ENCODE measurements at places on chromosomes 1 and 21.

- peak; percentile 74 for DNase-seq
These were observed 167.7 kb downstream of the ZSCAN20 start for GRCh38 chr1:33640114-33640660.

DNA sequence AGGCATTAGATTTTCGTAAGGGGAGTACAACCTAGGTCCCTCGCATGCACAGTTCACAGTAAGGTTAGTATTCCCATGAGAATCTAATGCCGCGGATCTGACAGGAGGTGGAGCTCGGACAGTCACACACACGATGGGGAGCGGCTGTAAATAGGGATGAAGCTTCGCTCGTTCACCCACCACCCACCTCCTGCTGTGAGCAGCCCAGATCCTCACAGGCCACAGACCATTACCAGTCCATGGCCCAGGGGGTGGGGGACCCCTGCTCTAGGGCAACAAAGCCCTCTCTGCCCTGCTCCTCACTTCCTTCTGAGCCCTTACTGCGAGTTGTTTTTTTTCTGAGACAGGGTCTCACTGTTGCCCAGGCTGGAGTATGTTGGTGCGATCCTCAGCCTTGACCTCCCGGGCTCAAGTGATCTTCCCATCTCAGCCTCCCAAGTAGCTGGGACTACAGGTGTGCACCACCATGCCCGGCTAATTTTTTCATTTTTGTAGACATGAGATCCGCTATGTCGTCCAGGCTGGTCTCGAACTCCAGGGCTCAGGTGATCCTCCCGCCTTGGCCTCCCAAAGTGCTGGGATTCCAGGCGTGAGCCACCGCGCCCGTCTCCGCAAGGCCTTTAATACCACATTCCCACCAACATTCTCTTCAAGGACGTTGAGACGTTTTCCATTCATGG lies 21.3 kb downstream of the TRPM2 start:
- DNase-seq, result no peak

DNA sequence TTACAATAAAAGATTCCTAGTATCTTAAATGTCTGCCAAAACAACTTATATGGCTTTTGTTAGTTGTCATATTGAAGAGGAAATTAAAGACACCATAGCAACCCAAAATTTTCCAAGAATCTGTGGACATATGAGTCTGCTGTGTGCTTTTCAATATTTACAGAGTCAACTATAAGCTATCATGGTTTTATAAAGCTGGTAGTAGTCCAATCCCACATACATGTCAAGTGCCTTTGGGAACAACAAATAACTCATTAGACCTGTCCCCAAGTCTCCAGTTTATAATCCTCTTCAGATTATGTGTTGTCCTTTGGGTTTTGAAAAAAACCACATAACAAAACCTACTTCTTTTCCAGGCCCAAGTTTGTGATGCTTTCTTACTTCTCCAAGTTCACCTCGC lies 293.8 kb upstream of the USP25 start:
- DNase-seq, result no peak

- DNase-seq, result peak; percentile 31
These were observed 183.4 kb upstream of the PTBP2 start for GRCh38 chr1:96538111-96538641.

- DNase-seq, result no peak
These were observed 27.1 kb downstream of the PRDX6 start for GRCh38 chr1:173504268-173504667.

DNA sequence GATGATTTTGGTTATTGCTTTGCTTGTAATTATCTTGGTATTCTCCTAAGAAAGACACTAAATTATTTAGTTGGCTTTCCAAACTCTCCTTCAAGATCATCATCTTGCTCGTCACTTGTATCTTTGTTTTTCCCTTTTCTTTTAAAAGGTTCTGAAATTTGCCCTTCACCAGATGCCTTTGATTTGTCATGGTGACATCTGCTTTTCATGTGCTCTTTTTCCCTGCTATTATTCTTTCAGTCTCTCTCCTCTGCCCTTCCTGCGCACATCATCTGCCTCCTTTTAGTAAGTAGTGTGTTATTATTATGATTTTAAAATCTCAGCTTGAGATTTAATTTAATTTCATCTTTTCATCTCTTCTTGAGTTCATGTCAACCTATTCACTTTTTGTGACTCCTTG lies 92.1 kb downstream of the BACH1 start:
- no peak for DNase-seq

- no peak for DNase-seq
These were observed 49.7 kb downstream of the AHDC1 start for GRCh38 chr1:27554293-27554692.

- DNase-seq, result no peak
These were observed 8.9 kb upstream of the C1orf174 start for GRCh38 chr1:3908886-3909517.

GRCh38 chr1:105396001-105396400 lies 1646.3 kb downstream of the AMY1C start:
- no peak for DNase-seq

- DNase-seq, result no peak
These were observed 49.8 kb downstream of the DISP3 start for GRCh38 chr1:11528611-11529261.

- no peak for DNase-seq
These were observed 2.5 kb downstream of the CNR2 start for GRCh38 chr1:23910553-23911246.

DNA sequence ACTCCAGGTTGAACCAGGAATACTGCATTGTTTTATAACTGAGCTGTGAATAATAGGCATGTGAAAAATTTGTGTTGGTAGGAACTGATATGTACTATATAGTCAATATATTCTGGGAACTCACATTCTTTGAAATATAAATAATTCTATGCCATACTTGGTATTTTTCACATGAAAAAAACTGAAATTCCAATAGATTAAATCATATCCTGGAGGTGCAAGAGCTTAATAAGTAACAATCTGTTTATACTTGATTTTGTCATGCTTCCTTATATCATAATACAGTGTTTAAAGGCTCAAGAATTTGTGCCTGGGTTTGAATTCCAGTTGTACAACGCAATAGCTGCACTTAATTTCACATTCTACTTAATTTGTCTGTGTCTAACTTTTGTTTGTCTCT lies 387.0 kb downstream of the USP25 start:
- DNase-seq, result no peak

GRCh38 chr1:92748138-92748537 lies 36.8 kb downstream of the EVI5 start:
- no peak for DNase-seq

- DNase-seq, result no peak
These were observed 47.7 kb downstream of the MAN1A2 start for GRCh38 chr1:117414943-117415342.

DNA sequence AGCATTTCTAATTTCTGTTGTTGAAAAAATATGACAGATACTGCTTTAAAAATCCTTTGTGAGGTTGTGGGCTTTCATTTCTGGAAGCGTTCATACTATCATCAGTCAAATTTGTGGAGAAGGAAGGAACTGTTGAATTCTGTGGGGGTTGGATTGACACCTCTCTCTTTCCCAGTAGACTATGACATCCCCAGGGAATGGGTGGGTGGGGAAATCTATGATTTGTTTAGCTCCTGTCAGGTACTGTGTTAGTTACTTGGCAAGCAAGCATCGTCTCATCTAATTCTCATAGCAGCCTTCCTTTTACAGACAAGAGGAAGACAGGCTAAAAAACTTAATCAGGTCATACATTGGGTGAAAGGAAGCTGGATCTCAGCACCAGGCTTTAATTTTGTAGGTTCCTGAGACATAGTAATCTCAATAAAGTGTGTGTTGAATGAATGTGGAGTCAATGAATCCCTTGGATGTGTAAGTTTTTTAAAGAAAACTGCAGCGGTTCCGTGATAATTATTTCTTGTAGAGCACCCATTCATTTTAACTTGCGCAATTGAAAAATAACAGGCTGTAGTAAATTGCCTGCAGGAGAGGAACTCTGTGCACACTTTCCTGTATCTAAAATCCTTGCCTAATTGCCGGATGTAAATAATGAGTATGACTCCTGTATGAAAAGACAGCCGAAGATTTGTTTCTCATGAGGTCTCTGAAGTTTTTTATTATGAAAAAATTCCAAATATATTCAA lies 60.6 kb downstream of the MYOM3 start:
- no peak for DNase-seq

GRCh38 chr1:110734133-110734680 lies 59.5 kb upstream of the KCNA3 start:
- peak; percentile 86 for DNase-seq

DNA sequence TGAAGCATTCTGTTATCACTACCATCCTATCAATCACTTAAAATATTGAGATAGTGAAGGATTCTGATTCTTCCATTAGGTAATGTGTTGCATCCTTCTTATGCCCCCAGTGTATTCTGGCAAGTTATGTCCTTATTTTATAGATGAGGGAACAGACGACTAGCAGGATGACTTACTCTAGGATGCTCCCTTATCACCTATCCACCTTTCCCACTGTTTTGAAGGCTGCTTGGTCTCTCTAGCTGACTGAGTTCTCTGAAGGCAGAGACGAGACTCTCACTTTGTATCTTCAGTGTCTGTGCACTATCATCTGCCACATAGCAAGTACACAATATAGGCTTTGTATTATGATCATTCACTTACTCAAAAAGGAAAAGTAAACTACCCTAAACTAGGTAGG lies 4.0 kb downstream of the GLUL start:
- DNase-seq, result no peak

- DNase-seq, result no peak
These were observed 31.3 kb upstream of the TRIM67 start for GRCh38 chr1:231130544-231130943.

GRCh38 chr1:983798-984475 lies 2.0 kb upstream of the PERM1 start:
- DNase-seq, result peak; percentile 20

GRCh38 chr1:56531624-56532349 lies 47.6 kb downstream of the PLPP3 start:
- DNase-seq, result no peak

DNA sequence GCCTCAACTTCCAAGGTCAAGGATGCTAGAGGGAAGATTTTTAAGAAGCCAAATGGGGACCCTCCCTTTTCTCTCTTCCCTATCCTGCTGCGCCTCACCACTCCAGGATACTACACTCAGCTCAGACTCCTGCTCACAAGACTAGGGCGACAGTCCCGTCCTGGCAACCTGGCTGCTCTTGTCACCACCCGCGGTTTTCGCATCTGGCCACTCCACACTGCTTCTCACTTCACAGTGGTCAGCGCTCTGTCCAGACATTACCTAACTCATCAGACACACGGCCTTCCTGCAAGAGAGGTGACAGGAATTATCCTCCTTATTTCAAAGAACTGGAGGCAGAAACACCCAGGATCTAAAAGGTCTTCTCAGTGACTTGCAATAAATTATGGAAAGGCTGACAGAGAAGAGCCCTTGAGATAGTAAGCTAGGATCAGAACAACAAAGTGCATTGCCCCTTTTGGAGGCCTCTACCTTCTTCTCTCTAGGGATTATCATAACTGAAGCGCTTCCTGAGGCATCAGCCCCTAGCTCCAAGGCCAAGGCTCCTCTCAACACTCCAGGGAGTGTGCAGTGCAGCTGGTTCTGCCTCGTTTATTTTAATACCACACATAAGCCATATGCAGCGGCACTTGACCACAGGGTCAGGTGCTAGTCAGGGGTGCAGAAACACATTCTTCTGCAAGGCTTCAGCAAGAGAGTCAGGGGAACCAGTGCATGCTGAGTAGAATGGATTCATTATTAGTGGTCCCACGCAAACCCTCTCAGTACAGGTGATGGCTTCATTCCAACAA lies 41.9 kb downstream of the ASTN1 start:
- no peak for DNase-seq

- no peak for DNase-seq
These were observed 45.4 kb downstream of the YARS1 start for GRCh38 chr1:32771561-32772280.

GRCh38 chr1:25898223-25899015 lies 7.8 kb downstream of the STMN1 start:
- no peak for DNase-seq

DNA sequence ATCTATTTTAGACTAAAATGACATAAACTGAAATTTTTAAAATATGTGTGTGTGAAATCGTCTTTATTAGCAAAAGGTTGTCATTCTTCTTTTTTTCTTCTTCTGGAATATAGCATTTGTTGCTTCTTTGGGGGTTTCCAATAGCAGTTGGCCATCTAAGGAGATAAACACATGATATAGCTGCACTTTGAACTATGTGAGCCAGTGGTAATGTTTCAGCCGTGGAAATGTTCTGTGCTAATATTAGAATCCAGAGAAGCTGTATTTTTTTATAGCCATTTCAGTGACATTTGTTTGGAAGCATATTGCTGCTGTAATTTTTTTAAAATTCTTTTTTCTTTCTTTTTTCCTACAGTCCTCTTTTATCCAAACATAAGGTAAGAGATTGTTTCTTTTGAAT lies 75.1 kb downstream of the CNST start:
- no peak for DNase-seq

DNA sequence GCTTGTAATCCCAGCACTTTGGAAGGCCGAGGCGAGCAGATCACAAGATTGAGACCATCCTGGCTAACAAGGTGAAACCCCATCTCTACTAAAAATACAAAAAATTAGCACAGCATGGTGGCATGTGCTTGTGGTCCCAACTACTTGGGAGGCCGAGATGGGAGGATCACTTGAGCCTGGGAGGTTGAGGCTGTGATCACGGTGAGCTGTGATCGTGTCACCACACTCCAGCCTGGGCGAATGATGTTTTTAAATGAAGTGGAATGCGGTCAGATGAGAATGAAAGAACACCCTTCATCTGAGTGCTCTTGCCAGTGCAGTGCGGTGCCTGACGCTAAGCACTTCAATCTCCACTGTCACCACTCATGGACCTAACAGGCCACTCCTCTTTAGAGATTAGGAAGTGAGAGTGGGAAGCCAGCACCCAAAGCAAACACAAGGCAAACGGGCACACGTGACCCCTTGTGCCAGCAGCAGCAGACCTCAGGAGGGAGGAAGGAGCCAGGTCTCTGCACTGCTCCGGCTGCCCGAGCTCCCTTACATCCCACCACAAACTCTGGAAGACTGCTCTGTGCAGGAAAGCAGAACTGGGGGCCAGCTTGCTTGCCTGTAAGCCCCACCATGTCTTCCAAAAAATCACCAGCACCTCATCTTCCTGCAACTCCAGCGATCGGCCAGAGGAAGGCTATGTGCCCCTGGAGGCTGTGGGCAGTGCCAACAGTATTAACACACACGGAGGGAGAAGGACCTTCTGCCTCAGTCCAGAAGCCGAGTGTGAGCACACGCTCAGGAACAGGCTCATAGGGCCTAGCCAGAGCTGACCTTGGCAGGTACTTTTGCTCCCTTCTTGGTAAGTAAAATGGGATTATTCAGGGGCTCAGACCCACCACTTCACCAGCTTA lies 9.7 kb downstream of the CTNNBIP1 start:
- DNase-seq, result no peak

DNA sequence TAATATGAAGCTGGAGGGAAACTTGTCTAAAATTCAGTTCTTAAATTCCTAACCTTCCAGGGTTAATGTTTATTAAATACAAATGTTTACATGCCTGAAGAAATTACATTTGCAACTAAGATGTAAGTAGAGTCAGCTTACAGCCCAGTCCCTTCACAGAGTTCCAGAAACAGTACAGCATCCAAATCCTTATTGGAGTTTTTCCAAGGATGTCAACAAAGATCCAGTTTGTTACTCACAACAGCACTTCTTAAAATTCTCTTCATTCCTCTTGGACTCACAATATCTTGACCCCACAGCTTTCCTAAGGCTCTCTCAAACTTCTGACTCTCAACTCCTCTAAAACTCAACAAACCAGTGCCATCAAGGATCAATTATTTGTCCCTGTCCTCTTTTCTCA lies 50.1 kb upstream of the RWDD3 start:
- no peak for DNase-seq
